ENCODE measurements at places on chromosomes 4 and X.

DNA sequence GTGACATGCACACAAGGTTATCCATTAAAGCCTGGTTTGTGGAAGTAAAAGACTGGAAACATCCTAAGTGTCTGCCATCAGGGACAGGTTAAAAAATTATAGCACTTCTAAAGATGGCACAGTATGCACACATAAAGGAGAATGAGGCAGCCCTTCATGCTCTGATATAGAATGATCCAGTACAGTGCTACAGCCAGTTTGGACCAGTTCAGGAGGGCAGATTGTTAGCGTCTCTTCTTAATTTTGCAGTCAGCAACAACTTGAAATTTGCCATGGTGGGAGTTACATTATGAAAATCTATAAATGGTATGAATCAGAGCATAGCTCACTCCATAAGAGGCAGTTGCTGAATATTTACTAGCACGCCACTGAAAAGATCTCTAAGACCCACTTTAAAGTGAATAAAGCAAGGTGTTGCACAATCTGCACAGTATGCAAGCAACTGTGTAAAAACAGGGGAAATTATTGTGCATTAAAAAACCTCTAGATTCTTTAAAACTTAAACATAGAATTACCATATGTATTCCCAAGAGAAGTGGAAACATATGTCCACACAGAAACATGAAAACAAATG lies 20.3 kb upstream of the SOD3 start:
- DNase-seq, result no peak

DNA sequence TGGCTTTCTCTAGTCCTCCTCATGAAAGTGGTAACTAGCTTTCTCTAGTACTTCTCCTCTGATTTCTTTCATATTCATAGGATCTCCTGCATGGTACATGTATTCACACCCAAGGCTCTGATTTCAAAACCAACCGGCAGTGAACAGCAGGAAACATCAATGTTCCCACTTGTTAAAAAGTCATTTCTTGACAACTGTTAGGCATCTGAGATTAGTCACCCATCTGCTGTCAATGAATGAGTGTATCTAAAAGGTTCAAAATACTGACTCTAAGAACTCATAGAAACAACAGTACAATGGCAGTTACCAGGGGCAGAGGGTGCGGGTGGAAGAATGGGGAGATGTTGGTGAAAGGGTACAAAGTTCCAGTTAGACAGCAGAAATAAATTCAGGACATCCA lies 31.5 kb upstream of the PUDP start:
- no peak for DNase-seq

DNA sequence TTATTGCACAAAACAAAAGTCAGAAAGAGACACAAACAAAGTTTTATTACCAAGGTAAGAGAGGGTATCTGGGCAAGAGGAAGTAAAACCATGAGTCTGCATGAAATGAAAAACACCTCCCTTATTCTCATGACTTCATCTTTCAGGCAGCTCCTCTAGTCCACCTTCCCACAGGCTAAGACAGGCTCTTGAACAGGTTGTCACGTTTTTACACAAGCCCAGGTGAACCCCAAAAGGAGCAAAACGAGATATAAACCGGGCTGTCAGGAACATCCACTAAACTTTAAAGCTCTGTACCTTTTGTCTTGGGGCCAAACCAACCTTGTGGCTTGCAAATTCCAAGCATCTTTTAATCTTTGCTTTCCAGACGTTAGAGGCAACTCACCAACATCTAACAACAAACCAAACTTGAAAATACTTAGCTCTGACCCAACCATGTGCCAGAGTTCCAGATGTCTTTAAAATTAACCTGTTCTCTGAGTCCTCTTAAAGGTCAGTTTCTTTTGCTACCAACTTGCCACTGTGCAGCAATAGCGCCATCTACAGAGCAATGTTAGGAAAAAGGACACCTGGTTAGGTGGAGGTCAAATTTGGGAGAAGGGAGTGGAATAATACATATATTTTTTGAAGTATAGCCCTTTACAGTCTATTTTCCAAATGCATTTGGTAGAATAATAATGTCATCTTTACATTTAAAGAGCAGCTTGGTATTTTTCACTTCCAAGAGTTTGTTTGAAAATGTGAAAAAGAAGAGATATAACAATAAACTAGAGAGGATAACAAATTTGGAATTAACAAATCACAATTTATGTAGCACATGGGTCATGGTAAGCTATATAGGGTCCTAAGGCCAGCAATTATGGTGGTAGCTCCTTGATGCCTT lies 73.1 kb downstream of the QRFPR start:
- peak; percentile 12 for DNase-seq

DNA sequence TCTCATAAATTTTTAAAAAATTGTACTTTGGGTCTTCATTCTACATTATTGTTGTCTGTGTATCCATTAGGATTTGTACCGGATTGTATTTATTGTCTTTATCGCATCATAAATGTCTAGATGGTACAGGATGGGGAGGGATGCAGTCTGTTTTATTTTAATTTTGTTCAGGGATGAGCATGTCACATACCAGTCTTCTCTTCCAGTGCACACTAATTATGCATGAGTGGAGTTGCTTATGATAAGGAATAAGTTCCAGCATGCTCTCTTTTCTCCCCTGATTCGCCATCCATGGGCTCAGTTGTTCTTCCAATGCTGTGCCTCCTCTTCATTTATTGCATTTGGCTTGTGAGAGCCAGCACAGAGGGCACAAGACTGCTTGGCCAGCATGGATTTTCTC lies 54.3 kb downstream of the PPEF1 start:
- DNase-seq, result no peak

DNA sequence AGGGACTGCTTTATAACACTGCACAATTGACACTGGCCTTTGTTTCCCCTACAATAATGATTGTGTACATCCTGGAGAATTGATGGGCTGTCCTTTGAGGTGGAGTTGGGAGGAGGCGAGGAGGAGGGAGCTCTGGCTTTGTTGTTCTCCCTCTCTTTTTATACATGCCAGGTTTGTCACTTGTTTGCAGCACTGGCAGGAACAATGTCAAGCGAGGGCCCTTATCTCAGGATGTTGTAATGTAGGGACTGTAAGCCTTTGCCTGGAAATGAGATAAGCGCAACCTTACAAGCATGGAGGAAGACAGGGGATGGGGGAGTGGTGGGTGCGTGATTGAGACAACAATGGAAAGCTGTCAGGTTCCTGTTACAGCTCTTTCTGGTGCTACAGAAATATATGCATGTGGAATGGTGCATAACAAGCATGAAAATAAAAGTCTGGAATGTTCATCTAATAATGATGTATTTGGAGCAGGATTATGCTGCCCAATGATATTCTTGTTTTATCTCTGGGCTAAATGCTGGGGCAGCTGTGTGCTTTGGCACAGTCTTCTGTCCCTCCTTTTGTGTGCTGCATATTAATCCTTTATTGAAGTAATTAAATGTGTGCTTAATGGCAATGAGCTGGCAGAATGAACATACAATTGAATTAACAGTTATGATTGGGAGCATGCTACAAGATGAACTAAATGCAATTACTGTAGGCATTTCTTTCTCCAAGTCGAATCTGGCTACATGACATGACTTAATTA lies 294.4 kb downstream of the GPAT3 start:
- DNase-seq, result no peak

GRCh38 chr4:79174490-79175252 lies 151.2 kb downstream of the NAA11 start:
- no peak for DNase-seq

Data from activated naive CD8-positive, alpha-beta T cell treated with anti-CD3 and anti-CD28 coated beads, Interleukin-2, amount 50 U/mL, for 16 hours (primary cell).